ENCODE measurements at places on chromosomes 6 and 20.

DNA sequence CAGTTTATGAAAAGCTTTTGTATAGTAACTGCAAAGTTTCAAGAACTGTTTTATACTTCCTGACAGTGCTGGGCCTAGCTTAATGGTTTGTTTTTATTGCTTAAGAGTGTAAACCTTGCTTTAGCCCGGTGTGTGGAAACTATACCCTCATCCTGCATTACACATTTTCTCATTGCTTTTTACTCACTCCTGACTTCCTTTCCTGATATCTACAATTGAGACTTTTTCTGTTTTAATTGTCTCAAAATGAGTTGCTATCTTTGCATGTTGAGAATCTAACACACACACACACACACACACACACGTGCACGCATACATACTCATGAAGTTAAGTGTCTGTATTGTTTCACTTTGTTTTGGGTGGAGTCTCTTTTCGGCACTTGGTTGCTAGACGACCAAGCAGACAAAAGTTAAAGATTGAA is 16.7 kb downstream of the BMP2 start:
- DNase-seq, result no peak

DNA sequence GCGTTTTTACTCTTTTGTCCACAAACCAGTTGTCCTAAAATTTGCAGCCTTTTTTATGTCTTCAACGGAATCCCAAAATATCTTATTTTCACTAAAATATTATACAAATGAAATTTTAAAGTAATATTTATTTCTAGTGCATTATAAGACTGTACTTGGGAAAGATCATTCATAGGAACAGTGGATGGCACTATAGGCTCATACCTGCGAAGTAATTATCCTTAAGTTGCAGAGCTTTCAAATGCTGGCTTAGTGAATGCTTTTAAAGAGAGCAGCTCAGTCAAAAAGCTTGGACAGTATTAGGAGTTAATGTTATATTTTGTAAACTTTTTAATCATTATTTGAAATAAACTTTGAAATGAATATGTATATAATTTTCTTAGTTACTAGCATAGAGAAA is 254.9 kb downstream of the CDKAL1 start:
- no peak for DNase-seq

GRCh38 chr20:651713-652614 is 1.0 kb downstream of the SRXN1 start:
- DNase-seq, result peak; percentile 41

GRCh38 chr6:163867518-163868292 is 453.2 kb downstream of the QKI start:
- no peak for DNase-seq

- DNase-seq, result peak; percentile 41
Measured at GRCh38 chr6:126804332-126805064, 314.0 kb upstream of the RSPO3 start.

GRCh38 chr6:29961966-29962365 is 19.6 kb downstream of the HLA-A start:
- DNase-seq, result no peak

DNA sequence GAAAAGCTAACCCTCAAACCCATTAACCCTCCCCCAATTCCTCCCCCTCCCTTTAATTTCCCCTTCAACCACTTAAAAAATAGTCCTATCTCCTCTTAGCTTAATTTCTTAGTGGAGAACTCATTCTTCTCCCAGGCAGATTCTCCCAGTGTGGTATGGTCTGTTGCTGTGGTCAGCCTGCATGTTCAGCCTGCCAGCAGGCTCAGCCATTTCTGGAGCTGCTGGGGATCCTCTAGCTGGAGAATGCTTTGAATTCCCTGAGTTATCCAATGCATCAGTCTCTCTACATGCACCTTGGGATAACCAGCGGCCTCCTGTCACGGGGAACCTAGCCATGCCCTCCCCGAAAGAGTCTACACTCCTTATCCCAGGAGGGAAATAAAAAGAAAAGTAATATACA is 375.4 kb upstream of the RSPO3 start:
- no peak for DNase-seq

DNA sequence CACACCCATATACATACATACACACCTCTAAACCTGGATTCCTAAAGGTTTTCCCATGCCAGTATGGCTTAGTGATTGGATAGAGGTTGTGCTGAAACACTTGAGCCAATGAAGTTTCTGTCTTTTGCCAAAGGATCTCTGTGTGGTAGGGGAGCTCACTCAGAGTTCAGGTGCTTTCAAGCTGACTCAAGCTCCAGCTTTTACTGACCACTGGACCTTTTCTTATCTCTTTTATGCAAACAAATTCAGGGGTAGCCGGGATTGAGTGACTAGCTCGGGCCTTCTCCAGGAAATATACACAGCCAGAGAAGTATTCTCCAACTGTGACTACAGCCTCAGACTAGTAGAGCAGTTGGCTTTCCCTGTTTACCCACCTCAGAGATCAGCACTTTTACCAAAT is 21.5 kb upstream of the DSE start:
- DNase-seq, result no peak

DNA sequence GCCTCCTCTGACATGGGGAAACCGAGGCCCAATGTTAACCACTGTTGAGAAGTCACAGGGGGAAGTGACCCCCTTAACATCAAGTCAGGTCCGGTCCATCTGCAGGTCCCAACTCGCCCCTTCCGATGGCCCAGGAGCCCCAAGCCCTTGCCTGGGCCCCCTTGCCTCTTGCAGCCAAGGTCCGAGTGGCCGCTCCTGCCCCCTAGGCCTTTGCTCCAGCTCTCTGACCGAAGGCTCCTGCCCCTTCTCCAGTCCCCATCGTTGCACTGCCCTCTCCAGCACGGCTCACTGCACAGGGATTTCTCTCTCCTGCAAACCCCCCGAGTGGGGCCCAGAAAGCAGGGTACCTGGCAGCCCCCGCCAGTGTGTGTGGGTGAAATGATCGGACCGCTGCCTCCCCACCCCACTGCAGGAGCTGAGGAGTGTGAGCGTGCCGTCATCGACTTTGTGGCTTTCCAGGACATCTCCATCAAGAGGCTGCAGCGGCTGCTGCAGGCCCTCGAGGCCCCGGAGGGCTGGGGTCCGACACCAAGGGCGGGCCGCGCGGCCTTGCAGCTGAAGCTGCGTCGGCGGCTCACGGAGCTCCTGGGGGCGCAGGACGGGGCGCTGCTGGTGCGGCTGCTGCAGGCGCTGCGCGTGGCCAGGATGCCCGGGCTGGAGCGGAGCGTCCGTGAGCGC is 1.6 kb downstream of the TNFRSF6B start:
- DNase-seq, result no peak

- no peak for DNase-seq
Measured at GRCh38 chr6:41155132-41155805, 1.1 kb upstream of the TREML1 start.

DNA sequence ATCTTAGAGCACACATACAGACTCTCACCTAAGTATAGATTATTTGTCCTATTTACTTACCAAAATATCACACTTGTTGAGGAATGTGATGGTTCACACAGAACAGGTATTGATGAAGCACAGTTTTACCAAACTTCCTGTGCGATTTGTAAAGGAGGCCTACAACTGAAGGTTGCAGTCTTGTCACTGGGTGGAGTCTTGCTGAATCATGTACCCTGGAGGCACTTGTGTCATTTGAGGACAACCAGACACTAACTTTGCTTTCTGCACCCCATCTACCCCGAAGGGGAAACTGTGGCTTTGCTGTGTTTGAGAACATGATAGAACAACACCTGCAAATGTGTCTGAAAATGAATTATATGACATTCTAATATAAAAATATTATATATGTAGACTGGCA is 32.4 kb upstream of the HINT3 start:
- no peak for DNase-seq

DNA sequence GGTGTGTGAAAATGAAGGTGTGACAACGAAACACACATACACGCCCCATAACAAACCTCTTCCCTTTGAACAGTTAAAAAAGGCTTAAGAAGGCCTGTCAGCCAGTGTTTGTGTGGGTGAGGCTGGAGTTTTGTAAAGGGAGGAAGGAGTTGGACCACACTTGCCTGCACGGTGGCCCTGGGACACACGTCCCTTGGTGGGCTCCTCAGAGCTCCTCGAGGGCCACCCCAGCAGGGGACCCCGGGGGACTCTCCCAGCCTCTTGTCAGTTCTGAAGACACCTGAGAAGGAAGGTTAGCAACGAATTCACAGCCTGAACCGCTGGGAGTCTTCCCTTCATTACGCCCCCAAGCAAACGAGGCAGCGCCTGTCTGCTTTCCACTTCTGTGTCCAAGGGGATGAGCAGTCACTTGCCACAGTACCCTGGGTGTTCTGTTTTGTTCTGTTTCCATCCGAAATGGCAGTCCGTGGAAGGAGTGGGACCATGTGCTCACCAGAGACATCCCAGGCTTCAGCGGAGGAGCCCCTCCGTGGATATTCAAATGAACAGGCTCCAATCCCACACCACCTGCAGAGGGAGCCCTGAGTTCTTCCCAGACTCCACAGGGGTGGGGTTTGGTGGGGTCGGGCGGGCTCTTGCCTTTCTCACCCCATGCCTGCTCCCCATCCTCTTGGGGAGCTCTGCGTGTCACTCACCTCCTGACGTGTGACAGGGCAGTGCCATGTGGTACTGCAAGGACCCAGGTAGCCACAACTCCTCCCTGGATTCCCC is 68.6 kb downstream of the NRN1 start:
- DNase-seq, result no peak

DNA sequence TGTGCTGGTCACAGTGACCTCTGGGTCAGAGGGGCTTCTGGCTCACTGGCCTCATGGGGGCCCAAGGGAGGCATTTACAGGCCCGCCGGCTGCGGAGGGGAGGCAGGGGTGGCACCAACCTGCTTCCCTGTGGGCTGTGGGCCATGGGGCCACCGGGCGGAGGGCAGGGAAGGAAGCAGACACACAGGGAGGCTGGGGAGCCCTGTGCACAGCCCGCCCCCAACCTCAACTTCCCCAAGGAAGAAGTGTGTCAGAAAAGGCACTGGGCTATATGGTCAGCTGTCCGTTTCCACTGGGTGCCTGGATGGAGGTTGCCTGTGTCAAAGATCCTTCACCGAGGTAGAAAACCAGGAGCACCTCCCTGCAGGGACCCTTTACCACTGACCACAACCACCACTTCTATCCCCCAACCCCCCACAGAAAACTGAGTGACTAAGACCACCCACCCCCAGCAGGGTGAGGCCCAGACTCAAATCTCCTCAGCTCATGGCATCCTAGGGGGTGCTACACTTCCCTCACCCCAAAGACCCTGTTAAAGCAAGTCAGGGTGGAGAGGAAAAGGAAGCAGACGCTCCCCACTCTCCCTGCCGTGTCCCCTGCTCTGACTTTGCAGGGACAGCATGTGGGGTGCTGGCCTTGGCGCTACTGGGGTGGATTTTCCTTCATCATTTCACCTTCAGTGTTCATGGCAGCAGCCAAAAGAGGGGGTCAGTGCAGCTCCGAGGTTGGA is 5.6 kb downstream of the CST3 start:
- peak; percentile 53 for DNase-seq
